ENCODE measurements at places on chromosomes 2 and 18.

DNA sequence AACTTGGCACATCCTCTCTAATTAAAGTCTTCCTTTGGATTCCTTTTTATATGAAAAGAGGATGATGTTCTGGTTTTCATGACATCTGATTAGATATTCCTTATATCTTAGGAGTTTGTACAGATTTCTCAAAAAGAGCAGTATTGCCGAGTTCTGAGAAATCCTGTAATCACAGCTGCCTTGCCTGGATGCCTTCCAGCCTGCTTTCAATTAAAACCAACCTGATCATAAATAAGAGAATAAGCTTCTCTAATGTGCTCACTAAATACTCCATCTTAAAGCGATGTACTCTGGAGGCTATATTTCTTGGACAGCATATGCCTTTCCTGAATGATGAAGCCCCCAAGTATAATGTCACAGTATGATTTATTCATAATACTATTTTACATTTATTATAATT, 1203.8 kb upstream of the PIK3C3 start:
- DNase-seq: no peak

DNA sequence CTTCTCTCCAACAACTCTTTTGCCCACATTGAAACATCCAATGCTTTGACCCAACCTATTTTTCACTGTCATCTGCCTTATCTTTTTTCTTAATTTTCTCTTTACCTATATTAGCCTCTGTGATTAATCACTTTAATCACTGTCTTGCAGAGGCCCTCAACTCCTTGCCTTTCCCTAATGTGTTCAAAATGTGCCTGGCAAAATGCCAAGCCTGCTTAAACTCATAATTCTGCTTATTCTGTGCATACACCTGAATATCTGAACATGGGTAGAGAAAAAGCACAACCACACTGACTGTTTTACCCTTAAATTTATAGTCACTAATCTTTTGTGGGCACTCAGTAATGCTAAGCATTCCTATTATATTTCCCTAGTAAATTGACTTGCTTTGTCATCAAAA, 63.0 kb upstream of the GALNT13 start:
- no peak for DNase-seq

- no peak for DNase-seq
These were observed 81.5 kb upstream of the SLC66A3 start for GRCh38 chr2:11073776-11074175.

DNA sequence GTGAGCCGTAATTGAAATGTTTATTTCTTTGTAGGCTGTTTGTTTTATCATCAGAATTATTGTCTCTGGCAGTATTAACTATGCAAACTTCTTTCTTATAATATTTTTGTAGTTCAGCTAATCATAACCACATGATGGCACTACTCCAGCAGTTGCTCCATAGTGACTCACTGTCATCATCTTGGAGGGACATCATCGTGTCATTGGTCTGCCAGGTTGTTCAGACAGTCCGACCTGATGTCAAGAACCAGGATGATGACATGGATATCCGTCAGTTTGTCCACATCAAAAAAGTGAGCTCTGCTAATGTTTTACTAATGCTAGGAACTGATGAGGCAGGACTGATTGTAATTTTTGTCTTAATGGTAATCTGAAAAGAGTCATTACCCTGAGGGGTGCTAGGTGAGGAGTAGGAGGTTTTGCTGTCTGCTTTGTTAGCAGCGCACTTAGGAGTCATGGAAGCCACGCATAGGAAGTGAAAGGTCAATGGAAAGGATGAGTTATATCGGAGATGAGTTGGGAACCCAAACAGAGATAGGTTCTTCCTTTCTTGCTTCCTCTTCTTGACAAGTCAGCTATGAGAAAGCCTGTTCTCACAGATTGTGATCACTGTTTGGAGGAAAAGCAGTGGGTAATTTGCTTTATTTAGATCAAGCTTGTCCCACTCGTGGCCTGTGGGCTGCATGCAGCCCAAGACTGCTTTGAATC, 49.2 kb downstream of the PIKFYVE start:
- DNase-seq: no peak

GRCh38 chr18:74328206-74328605, 12.6 kb downstream of the C18orf63 start:
- no peak for DNase-seq

GRCh38 chr2:56985609-56986008, 801.8 kb downstream of the CCDC85A start:
- DNase-seq: no peak

DNA sequence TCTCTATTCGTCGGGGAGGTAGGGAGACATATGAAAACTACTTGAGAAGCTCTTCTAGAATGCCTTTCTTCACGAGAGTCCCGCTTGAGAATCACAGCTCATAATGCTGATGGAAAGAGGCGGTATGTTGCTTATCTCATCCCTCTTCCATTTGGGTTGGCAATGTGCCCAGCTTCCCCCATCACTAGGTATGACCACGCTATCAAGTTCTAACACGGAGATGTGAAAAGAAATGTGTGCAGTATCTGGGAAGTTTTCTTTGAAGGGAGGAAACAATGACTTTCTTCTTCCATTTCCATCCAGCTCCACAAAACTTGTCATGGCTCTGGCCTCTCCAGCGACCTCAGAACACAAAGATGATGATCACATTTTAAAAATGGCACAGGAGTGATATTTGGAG, 742.4 kb downstream of the DCDC2C start:
- DNase-seq: no peak

DNA sequence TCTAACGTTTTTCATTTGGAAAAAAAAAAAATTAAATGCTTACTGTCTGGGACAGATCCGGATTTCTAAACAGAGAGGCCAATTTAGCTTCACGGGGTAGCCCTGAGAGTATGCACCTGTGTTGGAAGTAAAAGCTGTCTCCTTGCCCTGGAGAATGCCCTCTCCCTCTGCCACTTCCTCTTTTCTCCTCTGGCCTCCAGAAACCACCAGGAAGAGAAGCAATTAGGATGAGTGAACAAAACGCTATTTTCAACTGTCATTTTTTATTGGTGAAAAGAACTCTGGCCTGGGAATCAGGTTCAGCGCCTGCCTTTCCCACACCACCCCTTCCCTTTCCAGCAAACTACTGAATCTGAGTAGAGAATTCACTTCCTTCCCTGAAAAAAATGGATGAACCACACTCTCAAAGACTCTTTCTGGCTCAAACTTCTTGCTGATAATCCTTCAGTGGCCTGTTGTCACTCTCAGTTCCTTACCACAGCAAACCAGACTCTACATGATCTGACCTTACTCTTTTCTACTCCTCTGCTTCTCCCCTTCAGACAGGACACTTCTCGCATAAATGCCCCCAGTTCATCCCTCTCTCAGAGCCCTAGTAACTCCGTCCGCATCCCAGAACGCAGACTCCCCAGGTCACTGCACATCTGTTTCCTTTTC, 29.8 kb downstream of the KLF7 start:
- no peak for DNase-seq

GRCh38 chr18:44048846-44049245, 631.8 kb upstream of the SETBP1 start:
- DNase-seq: no peak

- no peak for DNase-seq
These were observed at the start of gene SGPP2 for GRCh38 chr2:222424276-222424728. Gene SGPP2, plus strand, starts transcription at chr2:222424543. Its CDS starts 60 bp downstream, at chr2:222424603.

GRCh38 chr18:45157576-45157975, 457.7 kb upstream of the SLC14A2 start:
- DNase-seq: no peak

DNA sequence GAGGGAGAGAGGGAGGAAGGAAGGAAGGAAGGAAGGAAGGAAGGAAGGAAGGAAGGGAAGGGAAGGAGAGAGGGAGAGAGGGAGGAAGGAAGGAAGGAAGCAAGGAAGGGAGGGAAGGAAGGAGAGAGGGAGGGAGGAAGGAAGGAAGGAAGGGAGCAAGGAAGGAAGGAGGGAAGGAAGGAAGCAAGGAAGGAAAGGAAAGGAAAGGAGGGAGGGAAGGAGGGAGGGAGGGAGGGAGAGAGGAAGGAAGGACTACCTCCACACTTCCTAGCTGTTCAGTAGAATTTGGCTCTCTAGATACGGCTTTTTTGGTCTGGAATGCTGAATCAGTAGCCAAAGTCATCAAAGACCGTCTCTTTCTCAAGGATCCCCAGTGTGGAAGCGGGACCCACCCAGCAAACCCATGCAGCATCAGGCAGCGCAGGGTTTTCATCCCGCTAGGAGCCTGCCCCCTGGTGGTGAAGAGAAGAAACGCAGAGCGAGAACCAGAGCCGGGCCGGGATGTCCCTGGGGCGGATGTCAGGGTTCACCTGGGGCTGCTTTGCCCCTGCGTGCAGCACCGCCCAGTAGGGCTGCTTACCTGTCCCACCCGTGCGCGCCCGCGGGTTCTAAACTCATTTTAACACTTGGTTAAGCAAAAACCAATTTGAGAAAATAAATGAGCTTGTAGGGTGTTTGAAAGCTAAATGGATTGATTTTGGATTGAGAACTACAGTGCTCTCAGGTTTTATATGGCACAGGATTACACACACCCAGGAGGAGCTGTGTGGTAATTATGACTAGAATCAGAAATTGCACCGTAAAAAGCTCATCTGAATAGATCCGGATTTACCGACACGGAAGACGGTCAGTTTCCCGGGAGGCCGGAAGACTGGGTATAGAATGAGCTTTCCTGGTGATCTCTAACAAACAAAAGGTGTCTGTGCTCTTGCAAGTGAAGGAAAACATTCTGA, 48.1 kb upstream of the ARL4C start:
- DNase-seq: no peak

DNA sequence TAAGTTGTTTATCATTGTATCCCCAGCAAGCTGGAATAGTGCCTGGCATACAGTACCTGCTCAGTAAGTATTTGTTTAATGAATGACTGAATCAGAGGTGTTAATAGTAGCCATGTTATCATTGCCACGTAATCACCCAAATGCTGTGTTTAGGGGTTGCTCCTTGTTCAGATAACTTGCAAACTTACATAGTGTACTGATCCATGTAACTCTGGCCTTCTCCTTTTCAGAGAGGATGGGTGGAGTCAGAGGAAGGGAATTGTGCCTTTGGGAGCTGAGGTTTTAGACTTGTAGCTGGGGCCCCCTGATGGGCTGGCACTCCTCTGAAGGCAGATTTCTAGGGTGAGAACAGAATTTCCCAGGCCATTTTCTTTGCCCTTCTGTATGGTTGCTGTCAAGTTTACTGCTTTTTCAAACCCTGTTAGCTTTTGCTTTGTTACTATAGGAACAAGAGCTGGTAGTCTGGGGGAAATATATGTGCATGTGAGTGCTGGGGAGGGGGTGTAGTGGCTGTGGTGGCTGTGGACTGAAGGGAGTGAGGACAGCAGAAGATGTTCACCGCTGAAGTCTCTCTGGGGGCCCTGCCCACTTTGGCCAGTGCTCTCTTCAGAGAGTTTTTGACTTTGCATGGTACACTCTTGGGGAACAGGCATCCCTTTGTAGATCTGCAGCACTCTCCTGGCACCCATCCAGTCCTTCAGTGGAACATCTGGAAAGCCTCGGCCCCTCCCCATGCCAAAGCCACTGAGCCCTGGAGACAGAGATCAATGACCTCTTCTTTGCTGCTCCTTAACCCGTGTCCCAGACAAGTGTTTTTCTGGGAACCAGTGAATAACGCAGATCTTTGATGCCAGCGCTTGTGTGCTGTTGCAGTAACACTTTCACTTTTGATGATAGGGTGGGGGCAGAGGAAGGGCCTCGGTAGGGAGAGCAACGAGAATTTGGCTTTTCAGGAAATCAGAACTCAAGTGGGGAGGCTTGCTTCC, 209.0 kb downstream of the PRKCE start:
- DNase-seq: no peak

DNA sequence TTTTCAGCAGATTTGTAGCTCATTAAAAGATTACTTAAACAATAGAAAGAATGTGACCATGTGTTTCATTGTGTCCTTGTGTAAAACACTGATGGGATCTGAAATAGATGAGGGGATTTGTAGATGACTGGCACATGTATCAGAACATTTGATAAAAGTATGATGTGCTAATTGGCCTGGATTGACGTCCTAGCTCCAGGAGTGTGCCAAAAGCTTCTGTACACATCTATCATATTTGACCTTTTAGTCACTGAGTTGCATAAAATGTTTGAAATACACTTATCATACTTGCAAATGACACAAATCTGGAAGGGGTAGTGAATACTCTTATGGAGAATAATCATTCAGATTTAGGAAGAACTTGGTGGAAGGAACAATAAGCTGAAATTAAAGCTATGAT, 778.5 kb downstream of the ERBB4 start:
- no peak for DNase-seq

GRCh38 chr2:186518945-186519344, 32.9 kb downstream of the ZC3H15 start:
- no peak for DNase-seq

GRCh38 chr2:39379643-39380524, 57.2 kb downstream of the MAP4K3 start:
- DNase-seq: no peak

DNA sequence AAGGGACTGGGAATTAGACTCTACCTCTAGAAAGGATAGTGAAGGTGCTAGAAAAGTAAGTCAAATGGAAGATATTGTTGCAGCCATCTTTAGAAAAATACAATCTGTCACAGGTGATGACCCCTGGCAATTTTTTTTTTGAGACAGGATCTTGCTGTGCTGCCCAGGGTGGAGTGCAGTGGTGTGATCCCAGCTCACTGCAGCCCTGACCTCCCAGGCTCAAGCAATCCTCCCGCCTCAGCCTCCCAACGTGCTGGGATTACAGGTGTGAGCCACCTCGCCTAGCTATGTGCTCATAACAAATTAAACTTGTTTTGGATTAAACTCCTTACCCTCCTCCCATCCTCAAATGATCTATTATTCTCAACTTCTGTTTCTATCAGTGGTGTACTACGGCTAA, 3.8 kb upstream of the GIGYF2 start:
- DNase-seq: no peak

- DNase-seq: no peak
These were observed 12.6 kb upstream of the COL6A3 start for GRCh38 chr2:237426517-237426916.

- no peak for DNase-seq
These were observed 3.5 kb downstream of the OBSL1 start for GRCh38 chr2:219567791-219568361.

DNA sequence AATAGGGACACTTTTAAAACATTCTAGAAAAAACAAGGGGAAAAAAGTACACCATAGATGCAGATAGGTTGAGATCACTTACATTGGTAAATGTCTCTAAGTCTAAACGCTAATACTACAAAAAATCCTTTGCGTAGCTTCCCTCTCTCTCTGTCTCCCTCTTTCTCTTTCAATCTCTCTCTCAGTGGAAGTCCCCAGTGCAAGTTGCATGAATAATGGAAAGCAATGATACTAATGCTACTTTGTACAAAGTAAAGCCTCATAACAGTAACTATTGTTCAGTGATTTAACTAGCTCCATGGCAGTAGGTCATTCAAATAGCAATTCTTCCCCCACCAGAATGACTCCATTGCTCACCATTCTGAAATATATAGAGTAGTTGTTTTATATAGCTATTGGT, 12.8 kb downstream of the MEIS1 start:
- DNase-seq: no peak

- no peak for DNase-seq
These were observed 397.8 kb downstream of the METTL4 start for GRCh38 chr18:2173486-2173885.

GRCh38 chr18:52130624-52131301, 209.2 kb upstream of the DCC start:
- no peak for DNase-seq

GRCh38 chr2:102453501-102453900, 19.5 kb upstream of the SLC9A4 start:
- no peak for DNase-seq

- DNase-seq: no peak
These were observed 27.8 kb upstream of the TTC39C start for GRCh38 chr18:23986600-23987359.
